ENCODE measurements at places on chromosomes 3 and 15.

DNA sequence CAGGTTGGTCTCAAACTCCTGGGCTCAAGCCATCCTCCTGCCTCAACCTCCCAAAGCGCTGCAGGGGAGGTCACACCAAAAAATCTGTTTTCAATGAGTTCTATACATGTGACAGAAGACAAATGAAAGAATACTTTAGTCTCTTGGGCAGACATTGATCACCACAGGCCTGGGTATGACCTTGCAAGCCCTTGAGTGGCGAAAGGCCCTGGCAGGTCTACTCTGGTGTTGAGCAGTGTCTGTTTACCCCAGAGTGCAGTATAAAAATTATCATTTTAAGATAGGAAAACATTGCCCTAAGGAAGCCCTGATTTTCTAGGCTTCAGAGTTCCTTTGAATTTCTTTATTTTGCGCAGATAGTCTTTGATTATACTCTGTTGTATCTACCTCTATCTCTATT lies 61.6 kb upstream of the GBE1 start:
- no peak for DNase-seq

DNA sequence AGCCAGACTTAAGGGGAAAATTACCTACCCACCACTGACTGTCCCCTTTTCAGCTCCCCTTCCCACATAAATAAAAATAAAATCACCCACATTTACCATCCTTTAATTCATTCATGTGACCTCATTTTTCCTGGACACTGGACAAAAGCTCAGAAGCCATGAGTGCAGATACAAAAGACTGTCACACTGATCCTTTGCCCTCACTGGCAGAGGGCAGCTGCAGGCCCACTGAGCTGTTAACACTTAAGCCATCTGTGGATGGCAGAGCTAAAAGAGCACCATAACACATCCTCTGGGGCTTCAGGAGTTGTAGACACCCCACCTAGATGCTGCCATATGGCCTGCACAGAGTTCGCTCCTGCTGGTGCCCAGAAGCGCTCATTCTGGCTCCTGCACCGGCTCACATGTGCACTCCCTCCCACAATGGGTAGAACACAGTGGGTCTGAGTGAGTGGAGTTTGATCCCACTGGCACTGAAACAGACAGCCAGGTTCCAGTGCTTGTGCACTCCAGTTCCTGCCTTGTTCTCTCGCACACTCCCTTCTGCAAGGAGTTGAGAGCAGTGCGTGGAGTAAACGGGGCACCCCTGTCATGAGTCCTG lies 38.8 kb downstream of the EDC3 start:
- DNase-seq, result no peak

DNA sequence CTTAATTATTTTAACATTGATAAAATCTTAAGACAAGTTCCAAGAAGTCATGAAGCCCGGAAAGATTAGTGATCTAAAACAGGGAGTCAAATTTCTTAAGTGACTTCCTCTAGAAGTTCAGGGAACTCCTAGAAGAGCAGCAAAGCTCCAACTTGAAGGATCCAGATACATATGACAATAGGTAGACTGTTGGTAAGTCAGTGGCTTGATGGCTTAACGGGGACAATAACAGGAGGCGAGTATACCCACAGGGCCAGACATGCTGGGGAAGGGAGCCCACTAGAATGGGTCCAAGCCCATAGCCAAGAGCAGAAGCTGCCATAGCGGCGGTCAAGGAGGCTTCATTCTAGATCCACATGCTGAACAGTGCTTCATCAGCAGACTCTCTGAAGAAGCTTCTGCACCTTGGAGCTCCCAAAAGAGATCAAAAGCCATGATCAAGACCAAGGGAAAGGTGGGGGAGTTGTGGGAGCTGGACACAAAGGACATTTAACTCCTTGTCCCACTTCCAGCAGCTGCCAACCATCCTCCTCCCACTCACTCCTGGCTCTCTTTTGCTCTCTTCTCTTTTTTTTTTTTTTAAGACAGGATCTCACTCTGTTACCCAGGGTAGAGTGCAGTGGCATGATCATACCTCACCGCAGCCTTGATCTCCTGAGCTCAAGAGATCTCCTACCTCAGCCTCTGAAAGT lies 10.2 kb upstream of the CA12 start:
- DNase-seq, result no peak

GRCh38 chr3:58192069-58192468 lies 18.7 kb downstream of the DNASE1L3 start:
- DNase-seq, result no peak

DNA sequence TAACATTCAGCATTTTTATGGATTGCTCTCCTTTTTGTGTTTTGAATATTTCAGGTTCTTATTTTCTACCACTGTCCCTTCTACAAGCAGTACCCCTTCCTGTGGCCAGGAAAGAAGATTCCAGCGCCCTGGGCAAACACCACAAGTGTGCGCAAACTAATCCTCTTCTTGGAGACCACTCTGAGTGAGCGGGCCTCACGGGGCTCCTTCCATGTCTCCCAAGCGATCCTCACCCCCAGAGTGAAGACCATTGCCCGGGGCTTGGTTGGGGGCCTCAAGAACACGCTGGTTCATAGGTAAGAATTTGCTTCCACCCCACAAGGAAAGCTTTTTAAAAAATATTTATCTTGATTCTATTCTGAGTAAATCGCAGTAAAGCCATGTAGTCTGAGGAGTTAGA lies 118.7 kb upstream of the ZBED2 start:
- no peak for DNase-seq

Data from HCEC 1CT (cell line).